ENCODE measurements at places on chromosomes 13 and 19. TPM values are rescaled to one million over a fixed set of nuclear protein-coding genes. Genes with fewer than 3 reads are reported as not detected.

DNA sequence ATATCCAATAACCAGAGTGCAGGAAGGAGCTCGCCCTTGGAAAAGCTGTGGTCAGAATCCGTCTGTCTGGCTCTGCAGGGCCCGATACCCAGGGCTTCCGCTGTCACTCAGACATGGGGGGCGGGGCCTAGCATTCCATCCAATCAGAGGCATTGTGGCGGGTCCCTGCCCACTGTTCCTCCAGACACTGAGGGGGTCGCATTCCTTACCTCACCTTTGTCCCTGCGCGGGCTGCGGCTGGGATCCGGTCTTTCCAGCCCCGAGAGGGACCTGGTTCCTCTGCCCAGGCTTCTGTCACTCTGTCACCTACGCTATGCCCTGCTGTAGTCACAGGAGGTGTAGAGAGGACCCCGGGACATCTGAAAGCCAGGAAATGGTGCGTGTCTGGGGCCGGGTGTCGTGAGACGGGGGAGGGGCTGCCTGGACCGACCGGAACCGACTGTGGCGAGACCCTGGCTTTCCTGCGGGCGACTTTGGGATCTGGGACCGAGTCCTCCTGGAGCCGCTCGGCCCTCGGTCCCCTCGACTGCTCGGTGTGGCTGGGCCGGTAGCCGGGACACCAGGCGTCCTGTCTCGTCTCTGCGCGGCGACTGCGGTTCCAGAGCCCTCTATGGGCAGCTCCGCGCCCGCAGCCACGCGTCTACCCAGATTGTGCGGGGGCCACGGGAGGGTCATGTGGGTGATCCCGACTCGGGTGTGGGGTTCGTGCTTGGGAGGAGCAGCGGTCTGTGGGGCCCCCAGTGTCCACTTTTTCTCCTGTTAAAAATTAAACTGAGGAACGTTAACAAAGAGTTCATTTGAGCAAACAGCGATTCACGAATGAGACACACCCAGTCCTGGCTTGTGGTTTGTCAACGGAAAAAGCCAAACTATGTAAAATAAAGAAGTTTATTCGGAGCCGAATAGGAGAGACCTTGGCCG lies at the start of gene ZNF69:
Gene ZNF69 (plus strand): TSS at position 172 of the 921 bp plus-strand sequence. CDS start 142 bp downstream, at position 314.
- DNase-seq = peak; percentile 64

DNA sequence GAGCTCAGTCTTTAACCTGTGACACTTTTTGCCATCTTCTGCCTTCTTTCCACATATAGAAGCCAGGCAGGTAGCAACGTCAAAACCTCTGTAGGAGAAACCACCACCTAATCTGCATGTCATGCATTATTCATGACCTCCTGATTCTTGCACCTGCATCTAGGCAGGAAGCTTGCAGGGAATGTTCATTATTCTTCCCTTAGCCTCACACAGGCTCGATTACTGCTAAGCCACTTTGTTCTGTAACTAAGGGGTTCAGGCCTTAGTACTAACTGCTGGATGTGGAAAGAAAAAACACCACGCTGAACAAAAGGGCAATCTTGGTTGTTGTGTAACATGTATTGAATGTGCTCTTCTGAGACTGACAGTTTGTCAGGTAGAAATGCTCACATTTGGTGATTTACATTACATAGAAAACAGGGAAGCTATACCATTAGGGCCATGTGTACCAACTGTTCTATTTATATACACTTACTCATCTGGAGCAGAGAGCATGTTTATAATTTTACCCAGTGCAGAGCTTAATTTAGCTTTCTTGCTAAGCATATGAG lies 366.9 kb downstream of the KLF12 start:
- DNase-seq = no peak

GRCh38 chr19:44620667-44621066 lies 7.3 kb downstream of the IGSF23 start:
- DNase-seq = no peak

DNA sequence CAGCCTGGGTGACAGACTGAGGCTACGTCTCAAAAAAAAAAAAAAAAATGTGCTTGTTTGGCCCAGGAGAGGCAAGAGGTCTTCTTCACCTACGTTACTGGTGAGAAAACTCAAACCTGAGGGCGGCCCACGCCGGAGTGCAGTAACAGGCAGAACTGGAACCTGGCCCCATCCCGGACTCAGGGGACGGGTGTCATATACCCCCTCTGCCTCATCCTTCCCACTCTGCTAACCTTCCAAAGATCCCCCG lies 414 bp upstream of the ADAT3 start:
- DNase-seq = no peak

GRCh38 chr13:27055526-27055925 lies 116.1 kb downstream of the USP12 start:
- DNase-seq = no peak

DNA sequence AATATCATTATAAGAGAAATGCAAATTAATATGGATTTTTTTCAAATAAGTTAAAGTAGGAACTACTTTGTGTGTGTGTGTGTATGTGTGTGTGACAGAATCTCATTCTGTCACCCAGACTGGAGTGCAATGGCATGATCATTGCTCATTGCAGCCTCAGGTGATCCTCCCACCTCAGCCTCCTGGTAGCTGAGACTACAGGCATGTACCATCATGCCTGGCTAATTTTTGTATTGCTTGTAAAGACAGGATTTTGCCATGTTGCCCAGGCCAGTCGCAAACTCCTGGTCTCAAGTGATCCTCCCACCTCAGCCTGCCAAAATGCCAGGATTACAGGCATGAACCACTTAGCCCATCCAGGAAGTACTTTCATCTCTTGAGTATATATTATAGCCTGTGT lies 3.2 kb upstream of the ERVV-2 start:
- no peak for DNase-seq

GRCh38 chr19:7830272-7830771 lies 304 bp downstream of the EVI5L start:
- DNase-seq = no peak

DNA sequence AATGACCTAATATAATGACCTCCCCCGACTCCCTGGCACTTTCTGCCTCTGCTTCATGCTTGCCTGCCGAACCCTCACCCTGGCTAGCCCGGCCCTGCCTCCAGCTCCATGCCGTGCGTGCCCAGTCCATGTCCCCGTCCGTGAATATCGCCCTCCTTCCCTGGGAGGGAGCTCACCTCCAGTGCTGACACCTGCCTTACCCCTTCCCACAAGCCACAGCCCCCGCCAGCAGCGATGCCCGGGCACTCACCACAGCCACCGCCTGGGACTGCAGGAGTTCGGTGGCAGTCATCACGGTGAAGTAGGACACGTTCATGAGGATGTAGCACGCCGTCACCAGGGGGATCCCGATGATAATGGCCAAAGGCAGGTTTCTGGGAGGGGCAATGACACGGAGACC lies 10.0 kb downstream of the SLC7A9 start:
- no peak for DNase-seq

DNA sequence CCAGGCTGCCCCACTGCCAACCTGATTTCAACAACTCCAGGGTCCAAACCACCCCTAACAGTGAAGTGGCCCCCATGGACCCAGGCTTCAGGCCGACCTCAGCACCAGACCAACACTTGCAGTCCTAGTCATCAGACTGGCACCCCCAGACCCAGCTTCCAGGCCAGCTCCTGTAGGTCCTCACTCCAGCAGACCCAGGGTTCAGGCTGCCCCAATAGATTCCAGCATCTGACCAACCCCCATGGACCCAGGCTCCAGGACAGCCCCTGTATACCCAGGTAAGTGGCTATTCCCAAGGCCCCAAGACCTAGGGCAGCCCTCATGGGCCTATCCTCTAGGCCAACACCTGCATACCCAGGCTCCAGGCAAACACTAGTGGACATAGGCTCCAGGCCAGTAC lies 193.8 kb upstream of the OBI1 start:
- DNase-seq = no peak

GRCh38 chr19:40464059-40465024 lies 1.2 kb downstream of the BLVRB start:
- peak; percentile 41 for DNase-seq

- DNase-seq = no peak
Measured at GRCh38 chr13:42384265-42384664, 112.3 kb downstream of the AKAP11 start.

DNA sequence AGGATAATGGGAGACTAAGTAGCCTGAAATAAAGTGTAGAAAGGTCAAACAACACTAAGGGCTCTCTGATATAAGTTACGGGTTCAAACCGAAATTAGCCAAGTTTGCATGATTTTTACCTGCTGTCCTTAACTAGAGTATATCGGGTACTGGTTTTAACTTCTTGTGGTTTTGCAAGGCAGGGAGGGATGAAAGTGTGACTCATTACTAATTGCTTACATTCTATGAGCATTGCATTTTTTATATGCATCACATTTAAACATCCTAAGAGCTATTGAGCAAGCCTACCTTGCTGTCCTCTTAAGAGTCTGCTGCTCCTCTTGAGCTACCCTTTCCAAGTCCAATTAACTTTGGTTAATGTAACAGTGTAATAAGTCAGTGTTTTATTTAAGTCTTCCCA lies 415.4 kb downstream of the SLITRK5 start:
- DNase-seq = no peak

DNA sequence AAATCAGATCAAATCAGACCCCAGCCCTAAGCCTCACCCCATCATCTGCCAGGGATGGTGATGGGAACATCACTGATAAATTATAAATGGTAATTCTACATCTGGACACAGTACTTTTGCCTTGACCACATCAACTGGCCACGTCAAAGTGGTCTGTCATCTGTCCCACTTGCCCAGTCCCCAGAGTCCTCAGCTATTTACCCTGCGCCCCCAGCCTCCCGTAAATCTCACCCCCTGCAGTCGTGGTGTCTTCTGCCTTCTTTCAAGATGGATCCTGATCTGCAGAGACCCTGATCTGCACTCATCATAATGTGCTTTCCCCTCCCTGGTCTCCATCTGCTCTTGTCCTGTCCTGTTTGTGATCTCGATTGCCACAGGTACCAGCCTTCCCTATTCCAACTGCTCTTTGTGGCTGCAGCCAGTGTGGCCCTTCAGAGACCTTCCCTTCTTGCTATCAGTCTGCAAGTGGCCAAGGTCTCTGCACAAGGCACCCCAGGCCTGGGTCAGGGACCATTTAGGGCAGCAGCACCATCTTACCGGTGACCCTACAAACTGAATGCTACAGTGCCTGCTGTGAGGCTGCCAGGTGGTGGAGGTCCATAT lies 26.7 kb upstream of the POP4 start:
- no peak for DNase-seq

GRCh38 chr13:48066310-48066989 lies 28.5 kb downstream of the MED4 start:
- DNase-seq = no peak

DNA sequence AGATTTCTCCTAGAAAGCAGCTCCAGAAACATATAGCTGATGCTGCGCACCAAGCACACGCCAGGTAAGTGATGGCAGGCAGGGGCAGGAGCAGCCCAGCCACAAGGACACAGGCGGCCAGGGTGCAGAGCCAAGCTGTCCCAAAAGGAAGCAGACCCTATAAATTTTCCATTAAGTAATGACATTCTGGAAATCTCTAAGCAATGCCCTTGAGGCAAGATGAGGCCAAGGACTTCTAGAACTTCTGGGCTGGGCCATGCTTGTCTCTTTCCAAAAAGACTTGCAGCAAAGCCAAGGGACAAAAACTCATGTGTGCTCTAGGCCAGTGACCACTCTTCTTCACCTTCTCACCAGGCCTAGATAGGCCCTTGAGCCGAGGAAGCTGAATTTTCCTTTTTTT lies 42.2 kb upstream of the EPHX3 start:
- no peak for DNase-seq

DNA sequence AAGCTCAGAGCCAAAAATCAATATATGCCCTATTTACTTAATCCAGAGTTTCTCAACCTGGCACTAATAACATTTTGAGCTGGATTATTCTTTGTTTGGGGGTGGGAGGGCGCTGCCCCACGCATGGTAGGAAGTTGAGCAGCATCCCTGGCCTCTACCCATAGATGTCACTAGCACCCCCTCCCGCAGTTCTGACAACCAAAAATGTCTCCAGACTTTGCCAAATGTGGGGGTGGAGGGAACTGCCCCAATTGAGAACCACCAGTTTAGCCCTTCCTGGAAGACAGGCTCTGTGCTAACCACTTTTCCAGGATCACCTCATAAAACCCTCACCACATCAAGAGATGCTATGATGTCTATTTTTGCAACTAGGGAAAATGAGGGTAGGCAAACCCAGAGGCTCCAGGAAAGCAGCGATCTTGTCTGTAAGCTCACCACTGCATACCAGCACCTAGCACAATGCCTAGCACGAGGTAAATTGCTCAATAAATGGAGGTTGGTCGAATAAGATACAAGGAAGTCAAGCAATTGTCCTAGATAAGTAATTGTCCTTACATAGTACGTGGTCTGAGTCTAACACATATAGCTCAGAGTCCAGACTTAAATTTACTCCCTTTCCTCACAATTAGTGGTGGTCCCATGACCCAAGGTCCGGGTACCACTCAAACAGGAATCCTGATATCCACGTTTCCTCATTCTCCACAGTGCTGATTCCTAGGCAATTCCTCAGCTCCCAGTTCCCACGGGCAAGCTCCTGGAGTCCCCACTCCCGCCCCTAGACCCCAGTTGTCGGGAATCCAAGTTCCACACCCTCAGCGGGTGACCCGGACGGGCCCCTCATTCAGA lies 892 bp downstream of the TRIR start:
- DNase-seq = peak; percentile 41

DNA sequence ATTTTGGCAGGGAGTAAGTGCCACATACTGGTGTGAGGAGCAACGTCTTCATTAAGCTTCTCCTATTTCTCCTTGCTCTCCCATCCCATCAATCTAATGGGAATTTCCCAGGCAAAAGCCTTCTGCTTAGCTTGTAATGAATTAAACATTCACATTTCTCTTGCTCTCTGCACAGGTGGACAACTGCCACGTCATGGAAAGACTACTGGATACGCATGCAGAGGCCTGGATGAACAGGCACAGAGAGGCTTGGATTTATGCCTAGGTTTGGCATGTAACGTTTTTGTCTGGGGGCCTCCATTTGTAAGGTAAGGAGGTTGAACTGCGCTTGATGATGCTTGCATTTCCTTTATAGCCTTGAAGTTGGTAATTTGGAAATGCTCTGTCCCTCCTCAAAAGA lies 374.8 kb downstream of the KLF12 start:
- no peak for DNase-seq

GRCh38 chr19:38022791-38023670 lies 116.0 kb downstream of the SIPA1L3 start:
- no peak for DNase-seq

- no peak for DNase-seq
Measured at GRCh38 chr19:10911579-10912363, 16.7 kb downstream of the YIPF2 start.

DNA sequence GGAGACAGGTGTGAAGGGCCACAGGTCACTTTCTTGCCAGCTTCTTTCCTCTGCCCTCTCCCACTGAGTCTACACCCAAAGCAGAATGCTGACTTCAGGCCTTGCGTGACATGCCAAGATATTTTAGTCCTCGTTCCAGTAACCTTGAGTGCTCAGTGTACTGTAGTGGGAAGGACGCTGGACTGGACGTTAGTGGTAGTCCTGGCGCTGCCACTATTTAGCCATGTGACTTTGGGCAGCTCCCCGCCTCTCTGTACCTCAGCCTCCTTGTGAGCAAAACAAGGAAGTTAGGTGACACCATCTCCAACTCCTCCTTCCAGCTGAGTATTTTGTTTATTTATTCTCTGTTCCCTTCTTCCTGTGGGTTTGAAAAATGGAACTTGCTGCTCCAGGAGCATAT lies 86.1 kb downstream of the FRY start:
- DNase-seq = no peak

Gene SHISA7
- not detected for total RNA-seq

Gene CRB3
- 5.7 TPM for total RNA-seq

Gene SHC2
- total RNA-seq = 4.4 TPM

Gene MATK
- total RNA-seq = 41.4 TPM

Gene PTGIR
- total RNA-seq = 2.6 TPM

Gene C19orf67
- total RNA-seq = 0.98 TPM

Gene SCN1B
- total RNA-seq = 4.1 TPM

Gene ZNF729
- not detected for total RNA-seq

Gene FFAR3
- total RNA-seq = not detected
